ENCODE measurements at places on chromosomes 2 and 18. TPM values are rescaled to one million over a fixed set of nuclear protein-coding genes. Genes with fewer than 3 reads are reported as not detected.

The TACR1 gene
- total RNA-seq, result not detected

The C2orf66 gene
- 0.20 TPM for total RNA-seq

The CNTNAP5 gene
- total RNA-seq, result not detected

The SKOR2 gene
- total RNA-seq, result not detected

The EIPR1 gene
- total RNA-seq, result 36.2 TPM

The CCDC141 gene
- 14.6 TPM for total RNA-seq

Measured in activated CD4-positive, alpha-beta T cell treated with anti-CD3 and anti-CD28 coated beads, Interleukin-2, amount 10 ng/mL, durations not matched to agents 7 days and 5 days (primary cell).